Activated CD4-positive, alpha-beta T cell treated with anti-CD3 and anti-CD28 coated beads for 36 hours (primary cell): ENCODE measurements at places on chromosomes 7 and 10. TPM values are rescaled to one million over a fixed set of nuclear protein-coding genes. Genes with fewer than 3 reads are reported as not detected.

DNA sequence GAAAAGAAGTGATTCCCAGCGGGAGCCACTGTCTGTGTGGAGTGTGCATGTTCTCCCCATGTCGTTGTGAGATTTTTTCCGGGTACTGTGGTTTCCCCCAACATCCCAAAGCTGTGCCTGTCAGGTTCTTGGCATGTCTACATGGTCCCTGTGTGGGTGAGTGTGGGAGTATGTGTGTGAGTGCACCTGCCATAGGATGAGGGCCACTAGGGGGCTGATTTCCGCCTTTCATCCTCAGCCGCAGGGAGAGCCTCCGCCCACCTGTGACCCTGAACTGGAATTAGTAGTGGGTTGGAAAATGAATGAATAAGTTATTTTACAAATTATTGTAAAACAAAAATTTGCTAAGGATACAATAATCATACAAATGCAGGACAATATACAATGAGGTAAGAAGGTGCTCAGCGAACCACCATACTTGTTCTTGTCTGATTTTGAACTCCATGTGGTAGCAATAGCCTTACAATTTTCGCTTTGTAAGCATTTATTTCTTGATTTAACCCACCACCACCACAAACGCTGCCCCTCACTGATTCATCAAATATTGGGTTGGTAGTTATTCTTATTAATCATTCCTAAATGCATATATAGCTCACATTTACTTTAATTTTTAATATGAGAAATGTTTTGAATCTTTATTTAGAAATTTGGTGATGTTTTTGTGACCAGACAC lies 641.2 kb upstream of the VSTM2A start:
- DNase-seq: no peak

GRCh38 chr7:70940597-70940996 lies 191.3 kb upstream of the GALNT17 start:
- DNase-seq: no peak

DNA sequence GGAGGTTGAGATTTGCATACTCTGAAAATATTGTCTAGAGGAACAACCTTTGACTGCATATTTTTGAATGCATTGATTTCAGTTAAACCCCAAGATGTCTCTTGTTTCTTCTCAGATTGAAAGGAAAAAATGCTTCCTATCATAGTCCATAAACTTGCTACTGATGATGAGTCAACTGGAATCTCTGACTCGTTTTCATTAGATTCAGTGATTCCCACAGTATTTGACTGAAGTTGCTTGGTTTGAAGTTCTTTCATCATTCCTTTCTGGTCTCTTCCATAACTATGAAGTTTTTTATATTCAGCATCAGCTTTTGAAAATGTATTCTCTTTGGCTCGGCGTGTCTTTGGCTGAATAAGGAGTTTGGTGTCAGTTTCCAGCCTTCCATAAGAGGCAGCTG lies 10.7 kb downstream of the PEX1 start:
- no peak for DNase-seq

- no peak for DNase-seq
Observed at GRCh38 chr7:31046723-31047122, 5.4 kb upstream of the ADCYAP1R1 start.

DNA sequence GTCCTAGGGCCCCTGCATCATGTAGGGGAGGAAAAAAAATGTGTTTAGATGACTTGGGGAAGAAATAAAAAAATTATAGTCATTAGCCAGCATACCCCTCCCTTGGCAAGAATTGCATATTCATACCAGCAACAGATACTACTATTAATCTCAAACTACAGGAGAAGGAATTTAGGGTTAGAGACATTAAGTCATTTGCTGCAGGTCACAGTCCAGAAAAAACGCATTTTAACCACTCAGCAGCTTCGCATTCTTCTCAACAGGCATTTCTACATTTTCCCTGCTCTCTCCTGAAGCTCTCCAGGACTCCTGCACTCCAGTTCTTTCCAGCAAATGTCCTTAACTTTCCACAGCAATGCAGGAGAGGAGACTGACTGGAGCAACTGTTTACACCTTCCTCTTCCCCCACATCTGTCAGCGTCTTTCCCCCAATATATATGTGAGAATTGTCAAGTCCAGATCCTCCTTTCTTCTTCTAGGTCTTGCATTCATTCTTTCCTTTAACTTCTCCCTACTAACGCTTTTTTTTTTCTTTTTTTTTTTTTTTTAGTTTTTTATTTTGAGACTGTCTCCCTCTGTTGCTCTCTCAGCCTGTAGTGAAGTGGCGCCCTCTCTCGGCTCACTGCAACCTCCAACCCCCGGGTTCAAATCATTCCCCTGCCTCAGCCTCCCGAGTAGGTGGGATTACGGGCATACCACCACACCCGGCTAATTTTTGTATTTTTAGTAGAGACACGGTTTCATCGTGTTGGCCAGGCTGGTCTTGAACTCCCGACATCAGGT lies 35.6 kb downstream of the PRPS1L1 start:
- DNase-seq: peak; percentile 68

OR2A42 gene
- not detected for total RNA-seq

- no peak for DNase-seq
Observed at GRCh38 chr10:1413256-1413655, 324.1 kb downstream of the ADARB2 start.

DNA sequence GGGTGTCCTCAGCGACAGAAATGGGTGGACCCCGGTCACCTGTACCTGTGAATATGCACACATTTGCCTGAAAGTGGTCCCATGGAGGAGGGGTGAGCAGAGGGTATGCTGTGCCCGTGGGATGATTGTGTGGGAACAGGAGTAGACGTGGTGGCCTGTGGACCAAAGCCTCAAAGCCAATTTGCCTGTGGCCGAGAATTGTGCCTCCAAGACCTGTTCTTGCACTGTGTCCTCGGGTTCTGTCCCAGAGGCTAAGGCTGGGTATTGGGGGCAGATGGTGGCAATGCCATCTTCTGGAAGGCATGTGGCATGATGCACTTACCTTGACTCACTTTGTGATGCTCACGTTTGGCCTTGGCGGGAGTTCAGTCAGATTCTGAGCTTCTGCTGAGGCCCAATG lies 351.0 kb downstream of the TCERG1L start:
- DNase-seq: no peak

ASZ1 gene
- total RNA-seq: not detected
